ENCODE measurements at places on chromosomes 1 and 21.

DNA sequence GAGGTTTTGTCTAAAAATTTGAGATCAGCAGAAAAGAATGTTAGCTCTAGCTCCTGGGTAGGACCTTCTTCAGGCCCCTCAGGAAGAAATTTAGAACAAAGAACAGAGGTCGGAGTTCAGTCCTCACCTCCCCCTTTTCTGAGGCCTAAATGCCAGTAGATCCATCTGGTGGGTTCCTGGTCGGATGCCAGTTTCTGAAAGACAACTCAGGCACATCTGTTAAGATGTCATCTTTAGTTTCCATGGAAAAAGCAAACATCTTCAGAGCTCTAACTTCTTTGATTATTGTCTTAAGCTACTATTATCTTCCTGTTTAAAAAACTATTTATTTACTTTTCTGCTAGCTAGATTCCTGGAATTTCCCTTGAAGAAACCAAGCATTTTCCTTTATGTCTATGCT lies 37.1 kb upstream of the USP25 start:
- no peak for DNase-seq

GRCh38 chr1:84972377-84972987 lies 24.4 kb downstream of the MCOLN2 start:
- peak; percentile 13 for DNase-seq

GRCh38 chr1:36836196-36836883 lies 198.0 kb downstream of the GRIK3 start:
- no peak for DNase-seq

- DNase-seq = no peak
These were observed 349.6 kb downstream of the SMYD3 start for GRCh38 chr1:246157516-246157915.

DNA sequence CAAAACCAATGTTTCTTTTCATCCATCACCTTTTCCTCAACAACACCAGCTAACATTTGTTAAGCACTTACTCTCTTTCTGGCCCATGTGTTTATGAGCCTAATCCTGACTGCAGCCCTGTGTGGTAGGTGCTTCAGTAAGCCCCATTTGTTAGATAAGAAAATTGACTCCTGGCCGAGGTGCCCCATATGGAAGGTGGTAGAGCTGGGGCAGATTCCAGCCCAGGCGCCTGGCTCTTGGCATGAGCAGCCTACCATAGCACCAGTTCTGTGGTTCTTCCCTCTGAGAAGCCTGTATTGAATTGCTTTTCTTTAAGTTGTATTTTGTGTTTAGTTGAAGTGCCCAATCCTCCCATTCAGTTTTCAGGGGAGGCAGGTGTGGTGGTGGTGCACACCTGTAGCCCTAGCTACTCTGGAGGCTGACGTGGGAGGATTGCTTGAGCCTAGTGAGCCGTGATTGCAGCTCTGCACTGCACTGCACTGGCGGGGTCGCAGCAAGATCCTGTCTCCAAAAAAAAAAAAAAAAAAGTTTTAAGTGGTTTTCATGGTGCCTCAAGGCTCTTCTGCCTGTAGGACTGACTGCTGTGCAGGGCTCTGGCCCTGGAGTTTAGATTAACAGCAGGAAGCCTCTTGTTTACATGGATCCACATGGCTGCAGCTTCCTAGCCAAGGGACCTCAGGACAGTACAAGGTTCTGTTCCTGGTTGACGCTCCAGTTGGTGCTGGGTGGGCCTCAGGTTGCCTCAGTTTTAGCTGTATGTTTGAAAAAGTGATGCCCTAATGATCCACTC lies 125.9 kb downstream of the MRPS6 start:
- no peak for DNase-seq

DNA sequence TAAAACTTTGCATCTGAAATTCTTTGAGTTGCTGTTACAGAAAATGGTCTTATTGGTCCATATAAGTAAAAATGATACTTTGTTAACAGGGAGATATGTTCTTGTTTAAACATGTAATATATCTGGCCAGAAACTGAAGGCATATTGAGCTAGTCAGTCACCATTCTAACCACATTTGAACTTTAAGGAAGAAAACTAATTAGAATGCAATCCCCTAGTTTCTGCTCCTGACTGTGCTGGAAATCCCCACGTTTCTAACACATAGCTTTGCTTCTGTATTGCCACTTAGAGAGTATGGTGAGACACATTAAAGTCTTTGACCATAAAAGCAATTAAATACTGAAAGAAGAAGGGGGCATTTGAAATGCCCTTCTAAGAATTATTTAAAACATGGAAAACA lies 32.1 kb upstream of the HIVEP3 start:
- DNase-seq = no peak

GRCh38 chr21:34935452-34935851 lies 113.7 kb downstream of the RUNX1 start:
- no peak for DNase-seq

DNA sequence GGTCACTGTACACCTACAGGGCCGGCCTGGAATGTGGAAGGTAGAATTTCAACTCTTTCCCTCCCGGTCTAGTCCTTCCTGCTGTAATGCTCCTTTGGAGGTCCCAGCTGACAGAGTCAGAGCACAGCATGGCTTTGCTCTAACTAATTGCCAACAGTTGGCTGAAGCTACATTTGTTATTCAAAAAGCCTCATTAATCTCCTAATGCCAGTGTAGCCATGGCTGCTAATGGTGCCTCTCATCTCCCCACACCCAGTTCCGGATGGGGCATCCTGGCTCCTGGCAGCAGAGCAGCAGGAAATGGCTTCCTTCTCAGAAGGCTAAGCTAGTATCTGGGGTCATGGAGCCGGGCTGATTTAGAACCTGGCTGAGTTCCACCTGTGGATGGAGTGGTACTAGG lies 18.7 kb upstream of the CAMK1G start:
- DNase-seq = no peak

DNA sequence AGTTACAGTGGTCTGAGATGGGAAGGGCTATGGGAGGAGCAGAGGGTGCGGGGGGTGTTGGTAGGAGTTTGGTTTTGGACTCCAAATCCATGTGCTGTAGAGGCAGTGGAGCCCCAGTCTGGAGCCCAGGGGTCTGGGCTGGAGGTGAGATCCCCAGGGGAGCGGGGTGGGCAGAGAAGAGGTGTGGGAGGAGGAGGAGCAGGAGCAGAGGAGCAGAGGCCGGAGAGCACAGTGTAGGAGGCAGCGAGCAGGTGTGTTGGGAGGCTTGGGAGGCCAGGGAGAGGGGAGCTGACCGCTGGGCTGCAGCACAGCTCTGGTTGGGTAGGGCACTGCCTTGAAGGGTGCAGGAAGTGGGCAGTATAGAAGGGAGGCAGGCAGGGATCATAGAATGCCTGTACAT lies 28.9 kb downstream of the LHX4 start:
- no peak for DNase-seq

DNA sequence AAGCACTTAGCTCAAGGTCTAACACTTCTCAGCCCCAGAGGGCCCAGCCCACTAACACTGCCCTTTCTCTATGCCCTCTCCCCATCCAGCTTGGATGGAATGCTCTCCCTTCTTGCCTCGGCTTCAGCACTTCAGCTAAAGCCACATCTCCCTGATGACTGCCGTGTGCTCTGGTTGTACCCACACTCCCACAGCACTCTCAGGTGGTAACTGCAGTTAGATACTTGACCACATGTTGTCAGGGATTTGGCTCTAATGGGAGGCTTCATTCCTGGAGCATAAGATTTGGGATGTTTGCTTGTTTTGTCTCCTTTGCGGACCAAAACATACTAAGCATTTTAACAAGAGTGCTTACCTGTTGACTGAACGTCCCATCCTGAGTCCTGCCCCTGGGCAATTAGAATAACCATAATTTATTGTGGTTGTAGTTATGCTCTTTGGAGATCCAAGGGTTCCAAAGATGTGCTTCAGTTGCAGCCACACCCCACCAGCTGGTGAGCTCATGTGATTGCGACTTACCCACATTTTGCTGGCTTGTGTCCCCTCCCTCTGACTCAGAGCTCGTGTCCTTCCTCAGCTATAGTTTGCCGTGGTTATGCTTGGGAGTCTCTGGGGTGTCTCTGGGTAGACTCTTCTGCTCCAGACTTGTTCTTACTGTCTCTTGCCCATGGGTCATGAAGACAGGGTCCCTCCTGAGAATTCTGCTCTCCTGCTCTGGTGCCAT lies 7.7 kb upstream of the SLC26A9 start:
- DNase-seq = peak; percentile 80

GRCh38 chr1:39639305-39640130 lies at the start of gene HEYL:
Gene HEYL (minus strand): TSS chr1:39639643. CDS start chr1:39639625, 18 bp downstream.
- peak; percentile 61 for DNase-seq

DNA sequence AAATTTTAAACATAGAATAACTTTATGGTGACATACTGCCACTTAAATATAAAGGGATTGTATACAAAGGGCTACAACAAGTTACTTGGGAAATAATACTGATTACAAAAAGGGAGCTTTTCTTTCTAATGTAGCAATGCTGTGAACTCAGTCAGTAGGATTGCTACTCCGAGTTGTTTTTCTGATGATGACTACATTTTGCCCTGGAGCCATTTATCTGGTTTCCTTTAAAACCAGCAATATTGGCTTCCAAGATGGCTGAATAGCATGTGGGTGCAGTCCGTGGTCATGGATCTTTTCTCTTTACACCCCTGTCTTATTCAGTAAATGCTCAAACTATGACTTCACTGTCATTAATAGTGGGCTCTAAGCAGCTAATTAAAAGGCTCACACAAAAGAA lies 92.6 kb upstream of the NEK7 start:
- peak; percentile 71 for DNase-seq

- DNase-seq = no peak
These were observed 54.5 kb upstream of the PPM1J start for GRCh38 chr1:112769611-112770010.

DNA sequence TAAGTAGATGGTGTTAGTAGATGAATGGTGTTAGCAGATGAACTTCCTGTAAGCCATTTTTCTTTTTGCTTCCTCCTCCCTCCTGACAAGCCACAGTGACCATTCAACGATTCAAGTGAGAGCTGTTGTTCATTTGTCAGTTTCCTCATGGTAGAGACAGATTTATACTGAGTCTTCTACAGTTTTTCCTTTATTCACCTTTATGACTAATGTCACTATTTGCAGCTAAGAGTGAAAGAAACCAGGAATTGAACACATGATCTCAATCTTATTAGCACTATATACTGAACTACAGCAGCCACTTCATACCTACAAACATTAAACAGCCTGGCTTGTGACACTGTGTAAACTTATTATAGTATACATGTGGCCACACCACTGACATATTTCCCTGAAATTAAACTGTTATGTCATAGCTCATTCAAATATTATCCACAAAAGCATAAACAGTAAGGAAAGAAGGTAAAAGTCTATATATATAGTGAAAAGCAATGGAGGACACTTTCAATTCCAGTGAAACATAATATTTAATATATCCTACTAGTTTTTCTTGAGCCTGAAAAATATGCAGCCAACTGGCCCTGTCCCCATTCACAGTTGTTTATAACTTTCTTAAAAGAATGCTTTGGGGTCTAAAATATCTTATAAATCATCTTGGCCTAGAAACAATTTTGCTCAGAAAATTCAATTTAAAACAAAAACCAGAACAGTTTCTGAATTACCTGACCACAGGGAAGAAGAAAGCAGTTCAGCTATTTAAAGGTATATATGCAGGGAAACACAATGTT lies 566.9 kb upstream of the ZRANB2 start:
- DNase-seq = no peak

GRCh38 chr1:110097507-110098221 lies 14.6 kb upstream of the UBL4B start:
- DNase-seq = no peak

GRCh38 chr21:38269576-38269936 lies 12.8 kb downstream of the KCNJ15 start:
- DNase-seq = no peak

DNA sequence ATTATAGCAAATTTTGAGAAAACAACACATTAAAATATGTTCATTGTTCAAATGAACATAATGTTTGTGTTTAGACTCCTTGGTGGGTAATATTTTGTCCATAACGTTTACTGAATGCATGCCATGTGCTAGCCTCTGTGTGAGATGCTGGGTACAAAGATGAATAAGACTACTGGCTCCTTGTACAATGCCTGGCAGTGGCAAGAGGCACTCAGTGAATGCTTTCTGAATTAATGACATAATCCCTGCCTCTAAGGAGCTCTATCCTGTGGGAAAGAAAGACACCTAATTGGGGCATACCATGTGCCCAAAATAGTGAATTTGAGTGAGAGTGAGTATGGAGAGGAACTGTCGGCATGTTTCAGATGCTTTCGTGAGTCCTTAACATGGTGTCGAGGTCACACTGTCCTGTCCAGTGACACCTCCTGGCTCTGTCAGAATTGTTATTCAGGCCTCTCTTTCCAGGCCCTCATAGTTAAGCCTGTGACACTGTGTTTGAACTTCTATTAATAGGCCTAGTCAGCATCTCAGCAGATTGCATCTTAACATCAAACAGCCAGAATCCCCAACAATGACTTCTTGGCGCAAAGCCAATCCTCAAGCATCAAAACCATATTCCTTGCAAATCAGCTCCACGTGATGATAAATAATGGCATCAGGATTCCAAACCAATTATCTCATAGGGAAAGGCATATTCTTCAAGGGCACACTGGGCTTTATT lies 32.8 kb upstream of the S1PR1 start:
- DNase-seq = peak; percentile 89

DNA sequence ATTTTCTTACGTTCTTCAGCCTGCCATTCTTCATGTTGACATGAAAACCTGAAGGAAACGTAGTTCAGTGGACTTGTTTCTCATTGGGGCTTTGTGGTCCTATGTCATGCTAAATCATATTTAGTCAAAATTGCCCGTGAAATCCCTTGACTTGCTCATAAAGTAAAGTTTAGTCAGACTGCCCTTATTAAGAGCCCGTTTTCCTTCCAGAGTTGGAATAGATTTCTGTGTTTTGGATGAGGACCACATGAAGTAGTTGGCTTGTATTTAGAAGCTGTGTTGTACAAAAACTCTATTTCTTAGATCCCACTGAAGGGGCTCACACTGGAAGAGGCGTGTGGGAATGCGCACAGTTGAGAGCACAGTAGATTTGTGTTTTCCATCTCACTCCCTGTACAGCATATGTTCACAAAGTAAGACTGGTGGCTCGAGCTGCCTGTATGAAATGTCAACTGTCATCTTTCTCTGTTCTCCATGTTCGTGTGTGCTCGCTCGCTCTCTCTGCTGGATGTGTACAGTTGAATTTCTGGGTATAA lies 42.4 kb downstream of the CAMTA1 start:
- DNase-seq = no peak

GRCh38 chr1:3459940-3460671 lies 5.6 kb downstream of the ARHGEF16 start:
- DNase-seq = no peak

DNA sequence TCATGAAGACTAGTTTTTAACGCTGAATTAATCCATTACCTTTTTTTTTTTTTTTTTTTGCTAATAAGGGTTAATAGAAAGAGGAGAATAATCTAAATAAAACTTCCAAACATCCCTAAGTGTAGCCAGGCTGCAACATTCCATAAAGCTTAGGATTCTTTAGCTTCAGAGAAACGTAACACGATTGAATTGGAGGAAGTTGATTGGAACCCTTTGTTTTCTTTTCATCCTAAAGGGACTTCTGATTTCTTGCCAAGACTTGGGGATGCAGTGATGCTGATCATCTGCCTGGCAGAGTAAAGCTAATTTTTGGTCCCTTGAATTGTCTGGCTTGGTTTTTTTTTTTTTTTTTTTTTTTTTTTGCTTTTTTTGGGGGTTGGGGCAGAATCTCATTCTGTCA lies 142.9 kb downstream of the VPS13D start:
- DNase-seq = no peak

GRCh38 chr1:89794406-89794805 lies 26.4 kb upstream of the LRRC8D start:
- DNase-seq = peak; percentile 43

GRCh38 chr1:167401260-167401873 lies 117.0 kb downstream of the CD247 start:
- DNase-seq = peak; percentile 24
